ENCODE measurements at places on chromosomes 1 and 21.
A peak's percentile ranks its signal among the peaks of the same experiment; 100 is the strongest.

GRCh38 chr21:44728716-44729115 is 17.3 kb upstream of the TSPEAR start:
- no peak for DNase-seq

DNA sequence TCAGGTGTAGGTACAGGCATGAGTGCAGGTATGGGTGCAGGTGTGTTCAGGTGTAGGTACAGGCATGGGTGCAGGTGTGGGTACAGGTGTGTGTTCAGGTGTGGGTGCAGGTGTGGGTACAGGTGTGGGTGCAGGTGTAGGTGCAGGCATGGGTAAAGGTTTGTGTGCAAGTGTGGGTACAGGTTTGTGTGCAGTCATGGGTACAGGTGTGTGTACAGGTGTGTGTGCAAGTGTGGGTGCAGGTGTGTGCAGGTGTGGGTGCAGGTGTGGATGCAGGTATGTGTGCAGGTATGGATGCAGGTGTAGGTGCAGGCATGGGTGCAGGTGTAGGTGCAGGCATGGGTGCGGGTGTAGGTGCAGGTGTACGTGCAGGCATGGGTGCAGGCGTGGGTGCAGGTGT is 79.4 kb upstream of the ACTL8 start:
- no peak for DNase-seq

DNA sequence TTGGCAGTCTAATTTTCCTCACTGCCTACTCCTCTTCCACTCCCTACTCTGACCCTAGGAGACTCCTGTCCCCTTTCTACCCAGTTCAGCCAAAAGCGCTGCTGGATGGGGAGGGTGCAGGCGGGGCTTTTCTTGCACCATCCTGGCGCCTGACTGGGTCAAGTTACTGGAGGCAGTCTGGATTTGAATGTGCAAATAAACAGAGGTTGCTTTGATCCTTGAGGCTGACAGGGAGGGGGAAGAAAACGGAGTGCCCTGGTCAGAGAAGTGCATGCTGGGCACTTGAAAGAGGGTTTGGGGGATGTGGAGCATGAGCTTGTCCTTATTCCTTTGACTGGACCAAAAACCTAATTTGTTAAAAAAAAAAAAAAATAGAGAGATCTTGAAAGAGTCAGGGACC is 76.8 kb upstream of the SOX13 start:
- DNase-seq = no peak

DNA sequence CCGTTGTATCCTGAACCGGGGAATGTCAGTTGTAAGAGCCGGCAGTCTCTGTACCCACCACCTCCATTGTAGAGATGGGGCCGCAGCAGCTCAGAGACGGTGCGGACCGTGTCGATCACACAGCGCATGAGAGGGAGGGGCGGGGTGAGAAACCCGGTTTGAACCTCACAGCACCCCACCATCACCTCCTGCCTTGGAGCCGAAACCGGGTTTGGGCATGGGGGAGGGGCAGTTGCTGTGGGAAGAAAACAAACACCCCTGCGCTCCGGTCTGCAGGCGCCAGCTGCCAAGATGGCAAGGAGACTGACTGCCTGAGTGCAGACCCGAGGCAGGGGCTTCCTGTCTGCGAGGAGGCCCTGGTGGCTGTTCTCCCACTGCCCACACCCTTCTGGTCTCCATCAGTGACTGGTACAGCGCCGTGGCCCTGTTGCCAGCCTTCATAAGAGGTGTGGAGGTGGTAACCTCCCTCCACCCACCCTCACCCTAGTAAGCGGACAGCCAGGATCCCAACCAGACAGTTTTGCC is 69.2 kb upstream of the SSBP3 start:
- DNase-seq = peak; percentile 23

DNA sequence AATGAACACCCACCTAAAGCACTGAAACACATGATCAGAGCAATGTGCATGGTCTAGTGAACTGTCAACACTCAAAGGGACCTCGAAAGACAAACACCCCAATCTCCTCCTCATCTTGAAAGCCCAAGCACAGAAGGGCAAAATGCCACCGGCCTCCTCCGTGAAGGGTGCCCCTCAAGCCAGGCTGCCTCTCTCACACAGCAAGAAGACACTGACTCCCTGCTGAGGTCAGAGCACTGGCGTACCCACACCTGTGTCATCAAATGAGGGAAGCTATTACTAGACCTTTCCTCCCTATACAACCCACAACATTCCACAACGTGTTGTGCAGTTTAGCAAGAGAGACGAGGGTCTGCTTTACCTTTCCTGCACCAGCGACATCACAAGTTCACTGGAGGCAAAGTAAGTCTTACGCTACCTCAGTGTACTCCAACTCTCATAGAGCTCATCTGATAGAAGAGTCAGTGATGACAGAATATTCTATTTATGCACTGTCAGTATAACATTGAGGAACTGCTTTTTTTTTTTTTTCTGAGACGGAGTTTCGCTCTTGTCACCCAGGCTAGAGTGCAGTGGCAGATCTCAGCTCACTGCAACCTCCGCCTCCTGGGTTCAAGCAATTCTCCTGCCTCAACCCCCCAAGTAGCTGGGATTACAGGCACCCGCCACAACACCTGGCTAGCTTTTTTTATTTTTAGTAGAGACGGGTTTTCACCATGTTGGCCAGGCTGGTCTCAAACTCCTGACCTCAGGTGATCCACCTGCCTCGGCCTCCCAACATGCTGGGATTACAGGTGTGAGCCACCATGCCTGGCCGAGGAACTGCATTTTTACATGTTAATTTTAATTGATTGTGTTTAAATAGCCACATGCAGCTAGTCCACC is 3.3 kb downstream of the SH3BP5L start:
- no peak for DNase-seq

GRCh38 chr1:107966550-107966949 is 1.6 kb upstream of the VAV3 start:
- no peak for DNase-seq

- DNase-seq = peak; percentile 90
Observed at GRCh38 chr21:44817914-44818639, at the start of gene SUMO3. Gene SUMO3 (minus strand): TSS chr21:44818062. CDS start chr21:44817968, 94 bp downstream.

- no peak for DNase-seq
Observed at GRCh38 chr1:209585197-209585596, 1.7 kb downstream of the CAMK1G start.

DNA sequence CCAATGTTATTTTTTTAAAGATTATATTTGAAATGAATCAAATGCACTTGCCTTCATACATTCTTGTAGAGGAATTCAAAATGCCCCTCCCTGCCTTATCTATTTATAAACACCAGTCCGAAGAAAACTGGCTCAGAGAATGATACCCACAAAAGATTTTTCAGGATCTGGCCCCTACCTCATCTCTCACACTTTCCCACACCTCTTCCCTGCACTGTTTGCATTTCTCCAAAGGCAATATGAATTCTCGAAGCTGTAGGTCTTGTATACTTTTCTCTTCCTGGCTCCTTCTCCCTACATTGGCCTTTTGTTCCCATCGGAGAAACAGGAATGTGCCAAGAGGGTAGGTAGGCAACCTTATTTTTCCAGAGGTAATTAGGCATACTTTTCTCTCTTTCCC is 12.0 kb upstream of the CCDC190 start:
- DNase-seq = no peak

GRCh38 chr1:212182171-212182570 is 103.0 kb upstream of the PPP2R5A start:
- no peak for DNase-seq

DNA sequence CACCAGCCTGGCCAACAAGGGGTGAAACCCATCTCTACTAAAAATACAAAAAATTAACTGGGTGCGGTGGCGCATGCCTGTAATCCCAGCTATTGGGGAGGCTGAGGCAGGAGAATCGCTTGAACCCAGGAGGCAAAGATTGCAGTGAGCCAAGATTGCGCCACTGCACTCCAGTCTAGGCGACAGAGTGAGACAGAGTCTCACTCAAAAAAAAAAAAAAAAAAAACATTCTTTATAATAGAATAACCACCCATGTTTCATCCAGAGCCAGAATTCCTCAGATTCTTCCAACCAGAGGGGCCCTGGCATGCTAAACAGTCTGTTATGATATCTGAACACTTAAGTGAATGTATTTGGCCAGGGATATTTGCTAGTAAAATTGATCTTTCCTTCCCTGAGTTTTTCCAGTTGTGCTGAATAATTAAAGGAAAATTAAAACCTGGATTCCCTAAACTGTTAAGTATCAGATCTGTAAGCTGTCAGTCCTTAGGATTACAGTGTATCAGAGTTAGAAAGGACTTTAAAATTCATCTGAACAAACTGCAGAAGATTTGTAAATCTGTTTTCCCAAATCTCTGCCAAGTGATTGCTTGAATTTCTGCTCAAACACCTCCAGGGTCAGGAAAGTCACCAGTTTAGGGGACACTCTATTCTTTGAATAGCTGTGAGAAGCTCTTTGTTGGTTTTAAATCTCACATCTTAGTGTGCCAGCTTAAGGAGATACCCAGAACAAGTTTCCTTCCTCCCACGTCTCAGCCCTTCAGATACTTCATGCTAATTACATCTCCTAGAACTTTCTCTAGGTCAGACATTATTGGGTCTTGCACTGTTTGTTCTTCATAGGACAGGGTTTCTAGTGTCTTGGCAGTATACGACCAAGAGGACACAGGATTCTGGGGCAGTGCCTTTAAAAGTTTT is 84.6 kb upstream of the BMP8A start:
- DNase-seq = no peak

DNA sequence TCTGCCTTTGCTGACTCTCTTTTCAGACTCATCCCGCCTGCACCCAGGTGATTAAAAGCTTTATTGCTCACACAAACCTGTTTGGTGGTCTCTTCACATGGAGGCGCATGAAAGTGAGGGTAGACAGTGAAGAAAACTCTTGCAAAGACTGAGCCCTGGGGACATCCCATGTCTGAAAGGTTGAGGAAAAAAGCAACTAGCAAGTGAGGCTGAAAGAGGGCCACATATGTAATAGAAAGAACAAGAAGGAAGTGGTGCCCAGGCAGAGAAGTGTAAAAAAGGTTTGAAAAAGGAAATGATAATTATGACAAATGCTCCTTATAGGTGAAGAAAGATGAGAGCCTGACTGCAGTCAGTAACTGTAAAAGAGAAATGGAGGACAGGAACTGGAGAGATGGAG is 115.9 kb upstream of the NEK7 start:
- DNase-seq = no peak

DNA sequence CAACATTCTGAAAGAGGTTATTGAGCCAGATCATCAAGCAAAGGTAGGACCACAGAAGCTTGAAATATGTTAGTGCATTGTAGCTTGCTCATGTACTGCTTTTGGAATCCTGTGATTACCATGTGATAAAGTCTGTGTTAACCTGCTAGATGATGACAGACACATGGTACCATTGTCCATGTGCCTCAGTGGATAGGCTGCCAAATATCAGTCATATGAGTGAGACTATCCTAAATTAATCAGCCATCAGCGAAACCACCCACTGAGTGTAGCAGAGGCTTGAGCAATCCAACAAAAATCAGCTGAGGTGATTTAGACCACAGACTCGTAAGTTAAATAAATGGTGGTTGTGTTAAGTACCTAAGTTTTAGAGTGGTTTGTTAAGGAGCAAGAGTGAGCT is 32.7 kb upstream of the CRB1 start:
- no peak for DNase-seq

DNA sequence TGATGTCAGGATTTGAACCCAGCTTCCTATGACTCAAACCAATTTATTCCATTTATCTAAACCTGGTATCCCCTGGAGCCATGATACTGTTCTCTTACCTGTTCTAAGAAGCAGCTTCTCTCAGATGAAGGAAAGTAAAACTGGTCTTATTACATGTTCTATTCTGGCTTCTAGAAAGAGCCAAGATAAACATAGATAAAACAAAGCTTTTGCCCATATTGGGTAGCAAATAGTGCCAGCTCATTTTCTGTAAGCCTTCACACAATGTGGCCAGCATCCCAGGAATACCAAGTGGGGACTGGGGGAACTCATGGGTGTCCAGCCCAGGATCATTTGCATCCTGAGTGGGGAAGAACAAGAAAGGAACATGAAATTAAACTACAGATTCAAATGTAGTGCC is 53.5 kb upstream of the EPHA8 start:
- DNase-seq = no peak

DNA sequence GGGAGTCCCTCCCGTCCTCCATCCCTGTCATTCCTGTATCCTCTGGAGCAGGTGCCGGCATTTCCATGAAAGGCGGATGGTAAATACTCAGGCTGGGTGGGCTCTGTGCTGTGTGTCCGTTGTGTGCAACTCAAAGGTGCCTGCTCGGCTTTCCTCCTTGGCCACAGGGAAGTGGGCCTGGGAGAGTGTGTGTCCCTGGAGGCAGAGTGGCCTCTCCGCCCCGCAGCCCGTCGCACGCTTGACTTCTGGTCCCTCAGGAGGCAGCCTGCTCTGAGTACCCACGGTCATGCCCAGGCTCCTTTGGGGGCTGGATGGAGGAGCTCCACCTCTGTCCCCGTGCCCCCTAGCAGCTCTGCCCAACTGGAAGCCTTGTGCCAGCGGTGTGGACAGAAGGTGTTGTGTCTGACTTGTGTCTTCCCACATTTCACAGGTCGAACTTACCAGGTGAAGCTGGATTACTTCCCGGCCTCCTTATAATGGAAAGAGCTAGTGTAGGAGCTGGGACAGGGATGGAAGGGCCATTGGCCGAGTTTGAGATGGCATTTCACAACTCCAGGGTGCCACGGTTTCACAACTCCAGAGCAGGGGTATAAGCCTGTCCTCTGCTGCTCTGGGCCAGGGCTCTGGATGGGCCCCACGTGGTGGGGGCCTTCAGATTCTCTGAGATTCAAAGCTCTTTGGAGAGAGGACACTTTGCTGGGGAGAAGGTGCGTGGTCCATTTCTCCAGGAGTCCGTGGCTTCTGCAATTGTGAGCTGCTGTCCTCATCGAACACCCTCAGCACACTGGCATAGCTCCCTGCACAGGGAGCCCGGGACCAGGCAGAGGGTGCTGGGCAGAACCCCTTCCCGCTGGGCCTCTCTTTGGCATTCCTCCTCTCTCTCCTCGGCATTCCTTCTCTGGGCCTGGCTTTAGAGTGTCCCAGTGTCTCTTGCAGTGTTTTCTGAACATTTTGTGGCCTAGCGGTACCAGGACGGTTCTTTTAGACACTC is 152.7 kb upstream of the COL6A1 start:
- DNase-seq = no peak

- no peak for DNase-seq
Observed at GRCh38 chr1:27299385-27300271, 22.3 kb upstream of the TMEM222 start.

- no peak for DNase-seq
Observed at GRCh38 chr1:37634244-37634991, at the start of gene RSPO1. Gene RSPO1 (minus strand): TSS chr1:37634892. CDS start chr1:37629661, 5,231 bp downstream.

GRCh38 chr1:214739621-214740238 is 136.7 kb downstream of the CENPF start:
- no peak for DNase-seq

GRCh38 chr1:168304865-168305264 is 24.2 kb downstream of the TBX19 start:
- no peak for DNase-seq

DNA sequence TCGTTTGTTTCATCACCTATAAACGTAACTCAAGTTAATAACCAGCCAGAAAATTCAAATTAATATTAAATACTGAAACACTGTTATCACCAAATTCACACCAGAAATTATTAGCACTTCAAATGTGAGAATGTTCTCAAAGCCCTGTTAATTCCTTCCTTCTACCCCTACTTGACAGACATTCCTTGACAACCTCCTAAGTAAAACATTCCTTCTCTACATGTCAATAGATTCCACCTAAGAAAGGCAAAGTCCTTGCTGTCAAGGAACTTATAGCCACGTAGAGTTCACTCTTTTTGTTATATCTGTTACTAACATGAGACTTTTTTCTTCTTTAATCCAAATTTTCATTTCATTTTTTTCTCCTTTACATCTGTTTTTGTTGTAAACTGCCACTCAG is 441.5 kb downstream of the SMYD3 start:
- DNase-seq = no peak
